ENCODE measurements at places on chromosomes 13 and 19.
A peak's percentile ranks its signal among the peaks of the same experiment; 100 is the strongest.

DNA sequence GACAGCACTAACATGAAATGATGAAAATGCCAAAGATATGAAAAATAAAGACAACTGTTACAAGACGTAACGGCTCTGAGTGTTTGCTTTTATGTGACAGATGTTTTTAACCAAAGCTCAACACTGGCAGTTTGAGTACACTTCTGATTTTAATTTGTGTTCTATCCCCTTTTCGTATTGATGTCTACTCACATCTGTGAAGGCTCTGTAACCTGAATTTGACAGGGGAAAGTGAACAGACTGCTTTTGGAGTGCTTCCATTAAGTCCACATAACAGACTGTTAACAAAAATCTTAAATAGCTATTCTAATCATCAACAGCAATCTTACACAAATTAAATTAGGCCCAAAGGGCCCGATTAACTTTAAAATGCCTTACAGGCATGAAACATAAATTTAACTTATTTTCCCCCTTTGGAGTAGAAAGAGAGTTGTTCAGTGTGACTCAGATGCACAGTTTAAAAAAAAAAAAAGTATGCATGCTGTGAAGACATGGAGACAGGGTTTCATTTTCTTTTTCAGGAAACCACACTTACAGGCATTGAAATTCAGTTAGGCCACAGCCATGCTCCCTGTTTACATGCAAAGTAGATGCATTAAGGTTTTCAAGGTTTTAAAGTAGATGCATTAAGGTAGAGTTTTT lies 16.3 kb upstream of the RNASEH2B start:
- no peak for DNase-seq

- no peak for DNase-seq
Measured at GRCh38 chr13:102538938-102539337, 57.8 kb upstream of the TPP2 start.

- no peak for DNase-seq
Measured at GRCh38 chr13:111359930-111360329, 39.5 kb downstream of the TEX29 start.

DNA sequence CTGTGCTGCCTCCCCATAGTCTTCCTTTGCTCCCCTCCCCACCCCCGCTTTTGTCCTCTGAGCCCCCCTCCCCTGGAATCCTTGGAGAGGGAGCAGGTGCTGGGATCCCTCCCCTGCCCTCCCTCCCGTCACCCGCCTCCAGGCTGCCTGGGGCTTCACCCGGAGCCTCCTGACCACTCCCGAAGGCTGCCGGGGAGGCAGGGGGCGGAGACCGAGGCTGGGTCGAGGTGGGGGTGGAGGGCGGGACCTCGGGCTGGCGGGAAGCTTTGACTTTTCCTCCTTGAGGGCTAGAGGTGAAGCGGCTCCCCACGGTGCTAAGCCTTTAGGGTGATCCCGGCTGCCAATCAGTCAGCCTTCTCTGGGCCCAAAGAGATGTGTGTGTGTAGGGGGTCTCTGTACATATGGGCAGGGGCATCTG lies 1.5 kb downstream of the KMT5C start:
- peak; percentile 43 for DNase-seq

DNA sequence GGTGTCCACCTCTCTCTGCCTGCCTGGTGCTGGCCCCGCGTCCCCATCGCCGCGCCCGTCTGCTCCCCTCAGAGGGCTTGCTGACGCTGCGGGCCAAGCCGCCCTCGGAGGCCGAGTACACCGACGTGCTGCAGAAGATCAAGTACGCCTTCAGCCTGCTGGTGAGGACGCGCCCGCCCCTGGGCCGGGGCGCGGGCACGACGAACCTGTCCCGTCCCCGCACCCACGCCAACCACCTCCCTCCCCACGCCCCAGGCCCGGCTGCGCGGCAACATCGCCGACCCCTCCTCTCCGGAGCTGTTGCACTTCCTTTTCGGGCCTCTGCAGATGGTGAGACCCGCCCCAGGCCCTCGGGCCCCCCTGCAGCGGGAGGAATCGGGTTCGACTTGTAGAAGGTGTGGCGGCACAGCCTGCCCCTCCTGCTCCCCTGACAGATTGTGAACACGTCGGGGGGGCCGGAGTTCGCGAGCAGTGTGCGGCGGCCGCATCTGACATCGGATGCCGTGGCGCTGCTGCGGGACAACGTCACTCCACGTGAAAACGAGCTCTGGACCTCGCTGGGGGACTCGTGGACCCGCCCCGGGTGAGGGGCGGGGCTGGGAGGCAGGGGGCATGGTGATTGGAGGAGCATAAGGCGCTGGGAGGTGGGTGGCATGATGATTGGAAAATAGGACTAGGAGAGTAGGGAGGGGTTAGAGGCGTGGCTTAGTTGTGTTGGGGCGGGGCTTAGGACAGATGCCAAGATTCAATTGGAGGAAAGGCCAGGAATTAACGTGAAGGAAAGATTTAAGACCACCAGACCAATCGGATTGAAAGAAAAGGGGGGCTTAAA lies 6.6 kb downstream of the EPS8L1 start:
- DNase-seq: no peak

GRCh38 chr13:37074703-37075102 lies 15.2 kb upstream of the SUPT20H start:
- DNase-seq: no peak

DNA sequence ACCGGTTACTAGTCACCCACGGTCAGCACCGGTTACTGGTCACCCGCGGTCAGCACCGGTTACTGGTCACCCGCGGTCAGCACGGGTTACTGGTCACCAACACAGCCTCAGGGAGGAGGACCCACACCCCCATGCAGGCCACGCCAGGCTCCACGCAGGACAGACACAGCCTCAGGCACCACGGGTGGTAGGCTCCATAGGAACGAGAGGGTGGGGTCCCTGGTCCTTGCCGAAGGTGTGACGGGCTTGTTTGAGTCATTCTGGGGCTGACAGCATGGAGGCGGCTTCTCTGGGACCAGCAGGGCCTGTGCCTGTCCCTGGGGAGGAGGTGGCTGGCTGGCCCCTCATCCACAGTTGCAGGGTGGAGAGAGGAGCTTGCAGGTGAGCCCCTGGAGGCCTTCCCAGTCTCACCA lies 122.8 kb upstream of the SOX1 start:
- no peak for DNase-seq

GRCh38 chr13:106089261-106089980 lies 446.0 kb downstream of the EFNB2 start:
- DNase-seq: no peak

GRCh38 chr13:50463719-50464118 lies 379.8 kb downstream of the DLEU7 start:
- no peak for DNase-seq

- no peak for DNase-seq
Measured at GRCh38 chr19:31528261-31528660, 179.0 kb upstream of the TSHZ3 start.

DNA sequence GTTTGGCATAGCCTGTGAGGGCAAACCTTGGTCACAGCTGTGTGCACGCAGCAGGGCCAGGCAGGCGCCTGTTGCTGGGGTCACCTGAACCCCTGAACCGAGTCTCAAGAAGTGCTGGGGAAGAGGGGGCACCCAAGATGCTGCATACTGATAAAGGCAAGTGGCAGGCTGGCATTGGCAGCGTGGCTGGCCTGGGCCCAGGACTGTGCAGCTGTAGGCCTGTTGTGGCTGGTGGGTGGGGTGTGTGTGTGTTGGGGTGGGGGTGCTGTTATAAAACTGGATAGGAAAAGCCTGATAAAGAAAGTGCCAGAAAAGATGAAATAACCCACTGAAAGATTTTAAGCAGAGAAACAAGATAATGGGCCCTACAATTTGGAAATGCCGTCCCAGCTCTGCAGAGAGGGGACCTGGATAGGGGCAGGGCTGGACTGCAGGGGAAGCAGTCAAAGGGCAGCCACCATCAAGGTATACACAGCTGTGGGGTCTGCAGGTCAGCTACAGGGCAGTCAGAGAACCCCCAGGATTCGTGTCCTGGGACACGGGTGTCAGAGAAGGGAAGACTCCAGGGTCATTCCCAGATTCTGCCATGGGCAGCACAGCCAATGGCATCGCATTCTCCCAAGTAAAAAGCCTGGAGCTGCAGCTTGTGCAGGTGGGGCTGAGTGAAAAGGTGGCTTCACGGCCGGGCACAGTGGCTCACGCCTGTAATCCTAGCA lies 33.2 kb downstream of the CILP2 start:
- DNase-seq: no peak

Measured in NCI-H1417 treated with DMSO at 0.1 percent for 48 hours (cell line).